ENCODE measurements at places on chromosomes 2 and 18.
A peak's percentile ranks its signal among the peaks of the same experiment; 100 is the strongest.

DNA sequence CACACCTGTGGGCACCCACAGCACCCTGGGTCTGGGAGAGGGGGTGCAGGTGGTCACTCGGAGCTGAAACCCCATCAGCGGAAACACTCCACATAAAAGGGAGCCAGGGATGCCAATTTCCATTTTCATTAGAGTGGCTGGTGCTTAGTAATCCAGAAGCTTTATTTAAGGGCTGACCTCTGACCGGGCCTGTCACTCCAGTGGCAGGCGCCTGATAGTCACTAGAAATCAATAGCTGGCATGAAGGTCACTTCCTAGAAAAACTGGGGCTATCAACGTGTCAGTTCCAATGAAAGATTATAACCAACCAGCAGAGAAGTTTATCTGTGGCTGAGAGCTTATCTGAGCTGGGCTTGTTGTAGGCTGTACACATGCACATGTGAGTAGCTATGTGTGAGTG lies 333.7 kb upstream of the SKOR2 start:
- no peak for DNase-seq

DNA sequence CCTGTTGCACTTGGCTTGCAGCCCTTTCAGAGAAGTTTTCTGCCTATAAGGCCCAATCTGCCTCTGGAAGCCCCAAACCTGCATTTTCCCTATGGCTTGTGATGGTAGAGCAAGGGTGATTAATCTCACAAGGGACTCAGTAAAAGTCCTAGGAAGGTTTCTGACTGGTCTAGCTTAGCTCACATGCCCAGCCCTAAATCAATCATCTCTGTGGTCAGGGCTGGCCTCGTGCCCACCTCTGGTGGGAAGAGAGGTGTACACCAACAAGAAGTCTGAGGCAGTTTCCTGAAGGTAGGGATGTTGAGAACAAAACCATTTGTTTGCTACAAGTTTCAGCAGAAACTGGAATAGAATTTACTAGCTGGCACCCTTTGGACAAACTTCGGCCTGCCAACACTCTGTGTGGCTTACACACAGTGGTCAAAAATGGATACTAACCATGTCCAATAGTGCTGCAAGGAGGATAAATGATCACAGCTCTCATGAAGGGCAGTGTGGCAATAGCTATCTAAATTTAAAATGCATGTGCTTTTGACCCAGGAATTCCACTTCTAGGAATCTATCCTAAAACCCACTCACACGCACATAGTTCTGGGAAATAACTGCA lies 96.4 kb downstream of the EN1 start:
- DNase-seq: no peak

GRCh38 chr2:142865924-142866323 lies 11.5 kb upstream of the KYNU start:
- no peak for DNase-seq

- no peak for DNase-seq
Measured at GRCh38 chr2:229429589-229429988, 158.5 kb upstream of the PID1 start.

DNA sequence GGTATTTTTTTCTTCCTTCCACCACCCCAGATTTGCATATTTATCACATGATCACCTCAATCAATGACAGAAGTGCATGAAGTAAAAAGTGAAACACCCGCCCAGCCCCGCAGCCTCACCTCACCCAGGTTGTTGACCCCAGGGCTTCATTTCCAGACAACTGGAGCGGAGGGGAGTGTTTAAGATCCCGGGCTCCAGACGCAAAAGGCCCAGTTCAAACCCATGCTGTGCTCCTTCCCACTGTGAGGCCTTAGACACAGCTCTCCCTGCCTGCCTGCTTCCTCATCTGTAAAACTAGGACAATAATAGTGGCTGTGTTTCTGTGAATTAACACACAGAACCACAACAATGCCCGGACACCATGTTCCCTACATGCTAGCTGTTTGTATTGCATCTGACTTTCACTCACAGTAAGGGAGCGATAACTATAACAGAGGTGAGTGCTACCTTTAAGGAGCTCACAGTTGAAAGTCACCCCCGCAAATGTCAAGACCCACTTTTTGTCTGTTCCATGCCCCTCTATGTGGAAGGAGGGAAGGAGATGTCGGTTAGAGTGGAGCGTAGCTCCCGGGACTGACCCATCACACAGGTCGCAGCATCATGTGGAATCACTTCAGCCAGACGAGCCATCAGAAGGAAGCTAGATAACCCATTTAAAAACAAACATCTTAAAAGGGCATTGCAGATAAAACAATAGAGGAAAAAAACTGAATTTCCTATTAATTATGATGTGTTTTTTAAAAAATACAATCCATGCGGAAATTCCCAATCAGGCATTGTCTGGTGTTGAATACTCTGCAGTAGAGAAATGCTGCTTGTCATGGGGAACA lies 77.5 kb upstream of the DAPL1 start:
- DNase-seq: no peak

GRCh38 chr2:127735537-127736399 lies 34.5 kb downstream of the SFT2D3 start:
- DNase-seq: no peak

GRCh38 chr2:109466674-109467575 lies 146.8 kb downstream of the SEPTIN10 start:
- DNase-seq: peak; percentile 14

DNA sequence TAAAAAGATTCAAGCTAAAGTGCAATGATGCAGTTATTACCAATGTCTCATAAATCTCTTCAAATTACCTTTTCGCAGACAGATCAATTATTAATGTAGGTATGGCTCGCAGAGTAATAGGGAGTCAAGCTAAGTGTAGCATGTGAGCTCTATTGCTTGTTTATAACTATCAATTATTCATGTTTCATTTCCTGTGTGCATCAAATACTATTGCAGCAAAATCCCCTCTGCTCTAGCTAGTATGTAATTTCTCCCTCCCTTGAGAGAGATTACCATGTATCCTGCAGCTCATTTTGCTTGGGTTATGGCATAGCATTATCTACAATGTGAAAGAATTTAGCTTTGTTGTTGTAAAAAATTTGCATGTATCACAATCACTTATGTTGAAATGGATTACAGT lies 65.6 kb upstream of the SCN1A start:
- DNase-seq: no peak

DNA sequence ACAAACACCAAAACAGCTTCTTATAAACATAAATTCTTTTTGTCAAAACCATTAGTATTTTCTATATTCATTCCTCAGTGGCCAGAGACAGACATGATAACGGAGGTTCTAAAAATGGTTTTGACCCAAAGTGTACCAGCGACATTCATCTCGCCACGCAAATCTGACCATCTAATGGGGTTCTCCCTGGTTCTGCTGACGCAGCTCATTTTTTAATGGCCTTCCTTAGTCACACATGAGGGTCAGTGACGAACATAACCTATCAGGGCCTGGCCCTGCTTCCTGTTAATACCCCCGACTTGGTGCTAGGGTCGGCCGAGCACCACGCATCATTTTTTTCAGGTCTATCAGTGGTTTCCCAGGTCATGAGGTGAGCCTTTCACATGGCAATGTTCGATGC lies 45.9 kb upstream of the ARL4C start:
- no peak for DNase-seq

GRCh38 chr2:172709566-172710291 lies 25.9 kb upstream of the RAPGEF4 start:
- no peak for DNase-seq

- DNase-seq: no peak
Measured at GRCh38 chr2:8628179-8628865, 53.5 kb upstream of the ID2 start.

GRCh38 chr18:37584952-37585695 lies 19.5 kb upstream of the CELF4 start:
- no peak for DNase-seq

- no peak for DNase-seq
Measured at GRCh38 chr2:161243905-161244304, 64.3 kb upstream of the PSMD14 start.

GRCh38 chr18:22109535-22109934 lies 59.9 kb upstream of the GATA6 start:
- no peak for DNase-seq

- DNase-seq: no peak
Measured at GRCh38 chr2:129708221-129708967, 271.1 kb upstream of the RAB6C start.

- no peak for DNase-seq
Measured at GRCh38 chr18:32349728-32350395, 120.8 kb downstream of the GAREM1 start.

Measured in NCI-H187 (cell line).